ENCODE measurements at places on chromosomes 7 and 10. TPM values are rescaled to one million over a fixed set of nuclear protein-coding genes. Genes with fewer than 3 reads are reported as not detected.

Gene HHEX
- 3.3 TPM for total RNA-seq

Gene ZNF12
- 16.5 TPM for total RNA-seq

Gene C10orf71
- total RNA-seq, result 100 TPM

Gene RAB19
- not detected for total RNA-seq

Gene CHST15
- 3.9 TPM for total RNA-seq

Gene PDCD11
- 13.2 TPM for total RNA-seq

Gene PNLIPRP2
- not detected for total RNA-seq

Gene CRTAC1
- total RNA-seq, result 1.9 TPM

Gene CYP3A4
- not detected for total RNA-seq

Gene SH2D4B
- not detected for total RNA-seq

Gene SH2B2
- total RNA-seq, result 0.89 TPM

Gene GDF2
- total RNA-seq, result not detected

- DNase-seq, result no peak
Measured at GRCh38 chr10:1198453-1199344, 142.5 kb downstream of the WDR37 start.

DNA sequence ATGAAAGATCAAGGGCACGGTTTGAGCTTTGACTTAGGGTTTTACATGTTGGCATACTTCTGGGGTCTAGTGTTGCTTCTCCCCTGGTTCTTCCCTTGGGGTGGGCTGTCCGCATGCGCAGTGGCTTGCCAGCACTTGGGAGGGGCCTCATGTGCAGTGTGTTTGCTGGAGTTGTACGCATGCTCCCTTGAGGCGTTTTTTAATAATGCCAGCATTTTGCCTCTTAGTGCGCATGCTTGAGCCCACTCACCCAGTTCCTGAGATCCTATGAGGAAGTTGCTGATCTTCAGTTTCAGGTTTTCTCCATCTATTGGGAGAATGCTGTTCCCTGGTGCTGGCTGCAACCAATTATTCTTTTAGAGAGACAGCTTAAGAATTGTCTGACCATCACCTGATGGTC is 113.4 kb upstream of the GPR141 start:
- DNase-seq, result no peak

- DNase-seq, result no peak
Measured at GRCh38 chr10:51384971-51385370, 310.7 kb downstream of the PRKG1 start.

DNA sequence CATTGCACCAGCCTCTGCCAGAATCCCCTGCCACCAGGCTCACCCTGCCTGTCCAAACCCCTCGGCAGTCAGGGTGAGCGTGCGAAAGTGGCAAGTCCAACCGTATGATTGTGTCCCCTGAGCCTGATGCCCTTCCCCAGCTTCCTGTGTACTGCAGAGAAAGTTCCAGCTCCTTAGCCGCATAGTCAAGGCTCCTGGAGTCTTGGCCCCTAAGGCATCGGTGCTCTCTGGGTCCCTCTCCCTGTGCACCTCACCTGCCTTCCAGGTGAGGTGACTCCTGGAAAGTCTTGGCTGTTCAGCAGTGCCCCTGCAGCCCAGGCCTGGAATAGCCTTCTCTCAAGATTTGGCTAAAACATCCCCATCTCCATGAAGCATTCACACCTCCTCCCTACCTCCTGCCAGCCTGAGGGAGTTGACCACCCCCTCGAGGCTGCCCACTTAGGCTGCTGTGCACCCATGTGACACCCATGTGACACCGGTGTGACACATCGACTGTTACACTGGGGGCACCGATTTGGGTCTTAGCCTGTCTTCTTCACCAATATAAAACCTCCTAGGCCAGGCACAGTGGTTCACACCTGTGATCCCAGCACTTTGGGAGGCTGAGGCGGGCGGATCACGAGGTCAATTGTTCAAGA is 56.1 kb upstream of the ELN start:
- no peak for DNase-seq

GRCh38 chr7:2971914-2972834 is 71.5 kb downstream of the CARD11 start:
- no peak for DNase-seq

- no peak for DNase-seq
Measured at GRCh38 chr10:72353028-72353964, 1.4 kb downstream of the DNAJB12 start.

DNA sequence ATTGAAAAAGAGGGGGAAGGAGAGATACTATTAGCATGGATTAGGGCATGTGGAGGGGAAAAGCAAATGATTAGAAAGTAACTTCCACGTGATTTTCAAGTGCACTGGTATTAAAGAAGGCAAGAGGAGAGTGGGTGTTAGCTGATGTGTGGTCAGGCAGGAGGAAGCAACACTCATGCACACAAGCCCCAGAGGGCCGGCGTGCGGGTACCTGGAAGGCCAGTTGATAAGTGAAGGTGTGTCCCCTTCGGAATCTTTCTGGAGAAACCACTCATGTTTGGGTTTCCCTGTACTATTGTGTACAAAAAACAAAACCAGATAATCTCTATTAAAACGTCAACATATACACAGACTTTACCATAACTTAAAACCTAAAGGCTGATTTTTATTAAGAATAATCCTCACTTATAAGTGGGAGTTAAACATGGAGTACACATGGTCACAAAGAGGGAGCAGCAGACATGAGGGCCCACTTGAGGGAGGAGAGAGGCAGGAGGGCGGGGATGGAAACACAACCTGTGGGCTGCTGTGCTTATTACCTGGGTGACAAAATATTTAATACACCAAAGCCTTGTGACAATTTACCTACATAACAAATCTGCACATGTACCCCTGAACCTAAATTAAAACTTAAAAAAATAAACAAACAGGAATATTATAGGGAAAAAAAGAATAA is 98.9 kb downstream of the SVIL start:
- DNase-seq, result no peak

DNA sequence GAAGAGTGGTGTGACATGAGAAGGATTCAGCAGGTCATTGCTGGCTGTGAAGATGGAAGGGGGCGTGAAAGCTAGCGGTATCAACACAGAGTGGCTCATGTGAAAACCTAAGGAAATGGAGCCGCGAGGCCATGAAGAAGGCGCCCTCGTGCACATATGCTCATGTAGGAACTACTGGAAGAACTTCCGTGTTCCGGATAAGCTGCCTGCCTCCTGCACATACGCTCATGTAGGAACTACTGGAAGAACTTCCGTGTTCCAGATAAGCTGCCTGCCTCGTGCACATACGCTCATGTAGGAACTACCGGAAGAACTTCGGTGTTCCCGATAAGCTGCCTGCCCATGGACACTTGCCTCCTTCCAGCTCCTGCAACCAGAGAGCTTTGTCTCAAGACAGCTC is 179.1 kb downstream of the SDK1 start:
- no peak for DNase-seq

DNA sequence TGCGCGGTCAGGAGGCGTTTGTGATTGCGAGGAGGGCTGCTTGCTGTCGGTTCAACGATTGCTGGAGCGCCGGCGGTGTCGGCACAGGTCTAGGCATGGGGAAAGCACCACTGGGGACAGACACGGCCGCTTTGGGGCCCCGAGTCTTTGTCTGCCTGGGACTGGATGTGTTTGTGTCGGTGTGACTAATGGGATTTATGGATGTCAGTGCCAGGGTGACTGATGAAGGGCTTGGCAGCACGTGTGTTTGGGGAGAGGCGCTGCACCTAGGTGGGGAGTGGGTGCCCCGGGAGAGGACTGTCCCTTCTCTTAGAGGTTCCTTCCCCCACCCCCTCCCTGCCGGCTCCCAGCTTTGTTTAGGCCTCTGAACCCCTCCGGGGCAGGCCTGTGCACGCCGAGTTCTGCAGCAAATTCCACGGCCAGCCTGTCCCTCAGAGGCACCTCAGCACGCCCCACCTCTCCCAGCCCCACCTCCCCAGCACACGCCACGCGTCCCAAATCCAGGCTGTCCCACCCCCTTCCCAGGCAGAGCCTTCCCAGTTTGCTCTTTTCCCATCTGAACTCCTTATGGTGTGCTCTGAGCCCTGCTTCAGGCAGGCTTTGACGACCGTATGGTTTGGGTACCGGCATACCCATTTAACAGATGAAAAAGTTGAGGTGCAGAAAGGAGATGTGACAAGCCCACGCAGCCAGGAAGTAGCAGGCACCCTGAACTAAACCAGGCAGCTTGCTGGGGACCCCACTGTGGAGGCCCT is 6.4 kb upstream of the TNRC18 start:
- DNase-seq, result no peak

DNA sequence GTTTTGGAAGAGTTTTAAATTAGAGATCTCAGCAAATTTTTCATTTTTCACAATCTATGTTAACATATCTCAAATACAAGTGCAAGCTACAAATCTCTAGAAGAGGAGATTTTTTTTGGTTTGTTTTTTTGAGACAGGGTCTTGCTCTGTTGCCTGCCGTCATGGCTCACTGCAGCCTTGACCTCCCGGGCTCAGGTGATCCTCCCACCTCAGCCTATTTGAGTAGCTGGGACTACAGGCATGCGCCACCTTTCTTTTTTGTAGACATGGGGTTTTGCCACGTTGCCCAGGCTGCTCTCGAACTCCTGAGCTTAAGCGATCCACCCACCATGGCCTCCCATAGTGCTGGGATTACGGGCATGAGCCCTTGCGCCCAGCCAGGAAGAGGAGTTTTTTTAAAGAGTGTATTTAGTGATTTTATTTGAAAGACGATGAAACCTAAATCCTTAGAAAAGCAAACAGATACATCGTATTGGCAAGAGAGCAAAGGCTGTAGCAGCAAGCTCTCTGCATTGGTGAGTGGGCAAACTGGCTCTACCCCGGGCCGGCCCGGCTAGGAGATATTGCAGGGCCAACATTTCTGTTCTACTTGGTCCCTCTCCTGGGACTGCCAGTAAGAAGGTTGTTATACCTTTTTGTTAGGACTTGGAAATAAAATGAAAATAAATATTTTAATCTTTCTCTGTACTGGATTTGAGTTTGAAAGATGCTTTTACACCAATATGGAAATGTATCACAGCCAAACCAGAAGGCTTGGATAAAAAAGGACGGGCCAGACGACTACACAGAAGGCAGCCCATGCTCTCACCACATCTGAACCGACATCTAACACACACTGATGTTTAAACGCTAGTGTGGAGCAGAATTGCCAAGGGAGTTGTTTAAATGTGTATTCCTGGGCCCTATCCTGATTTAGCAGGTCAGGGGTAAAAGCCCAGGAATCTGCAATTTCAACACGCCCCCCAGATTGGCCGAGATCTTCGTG is 49.6 kb upstream of the RHEB start:
- no peak for DNase-seq

GRCh38 chr7:151408839-151409666 is 785 bp downstream of the WDR86 start:
- no peak for DNase-seq

- no peak for DNase-seq
Measured at GRCh38 chr7:41097501-41097900, 605.4 kb downstream of the INHBA start.

DNA sequence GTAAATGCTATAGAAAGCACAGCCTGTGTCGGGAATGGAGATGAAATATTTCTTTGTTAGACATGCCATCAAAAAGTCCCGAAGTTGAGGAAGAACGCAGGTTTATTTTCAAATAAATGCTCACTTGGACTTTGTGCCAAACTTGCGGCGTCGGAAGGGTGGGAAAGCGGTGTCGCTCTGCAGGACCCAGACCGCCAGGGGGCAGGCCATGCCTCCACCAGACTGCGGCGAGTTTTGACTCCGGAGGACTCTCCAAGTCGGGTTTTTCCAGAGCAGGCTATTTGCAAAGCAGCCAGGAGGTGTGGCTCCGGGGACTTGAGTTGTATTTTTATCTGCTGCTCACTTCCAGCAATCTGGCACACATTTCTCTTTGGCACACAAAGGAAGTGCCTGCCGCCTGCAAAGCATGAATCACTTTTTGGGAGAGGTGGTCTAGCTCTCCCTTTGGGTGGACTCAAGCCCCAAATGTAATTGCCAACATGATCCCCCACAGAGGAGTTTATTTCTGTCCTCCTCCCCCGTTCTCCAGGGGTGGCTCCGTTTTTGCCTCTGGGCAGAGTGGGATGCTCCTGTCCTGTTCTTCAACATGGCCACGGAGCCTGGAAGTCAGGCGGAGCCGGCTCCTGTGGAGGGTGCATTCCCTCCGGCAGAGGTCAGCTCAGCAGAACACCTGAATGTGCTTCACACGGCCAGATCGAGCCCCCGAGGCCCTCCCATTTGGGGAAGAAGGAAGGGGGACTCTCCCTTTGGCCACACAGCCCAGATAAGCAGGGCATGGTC is 82.3 kb upstream of the GPR26 start:
- DNase-seq, result peak; percentile 72

GRCh38 chr7:79984210-79984609 is 150.4 kb upstream of the GNAI1 start:
- DNase-seq, result no peak

DNA sequence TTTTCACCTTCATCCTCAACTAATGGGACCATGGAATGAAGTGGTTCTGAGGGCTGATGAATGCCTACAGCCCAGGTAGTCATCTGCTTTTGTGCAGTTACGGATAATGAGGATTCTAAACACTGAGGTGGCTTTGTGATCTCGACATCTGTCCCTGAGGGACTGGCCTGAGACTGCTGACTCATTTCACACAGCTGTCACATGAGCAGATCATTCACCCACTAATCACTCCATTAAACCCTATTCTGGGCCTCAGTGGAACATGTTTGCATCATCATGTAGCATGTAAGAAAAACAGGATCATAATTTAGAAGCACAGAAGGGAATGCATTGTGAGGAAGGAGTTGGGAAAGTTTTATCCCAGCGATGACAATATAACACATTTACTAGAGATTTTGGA is 79.4 kb upstream of the FEZF1 start:
- DNase-seq, result no peak

- no peak for DNase-seq
Measured at GRCh38 chr10:1594372-1595241, 142.7 kb downstream of the ADARB2 start.

- DNase-seq, result no peak
Measured at GRCh38 chr10:98694883-98695282, 248.1 kb upstream of the HPS1 start.

DNA sequence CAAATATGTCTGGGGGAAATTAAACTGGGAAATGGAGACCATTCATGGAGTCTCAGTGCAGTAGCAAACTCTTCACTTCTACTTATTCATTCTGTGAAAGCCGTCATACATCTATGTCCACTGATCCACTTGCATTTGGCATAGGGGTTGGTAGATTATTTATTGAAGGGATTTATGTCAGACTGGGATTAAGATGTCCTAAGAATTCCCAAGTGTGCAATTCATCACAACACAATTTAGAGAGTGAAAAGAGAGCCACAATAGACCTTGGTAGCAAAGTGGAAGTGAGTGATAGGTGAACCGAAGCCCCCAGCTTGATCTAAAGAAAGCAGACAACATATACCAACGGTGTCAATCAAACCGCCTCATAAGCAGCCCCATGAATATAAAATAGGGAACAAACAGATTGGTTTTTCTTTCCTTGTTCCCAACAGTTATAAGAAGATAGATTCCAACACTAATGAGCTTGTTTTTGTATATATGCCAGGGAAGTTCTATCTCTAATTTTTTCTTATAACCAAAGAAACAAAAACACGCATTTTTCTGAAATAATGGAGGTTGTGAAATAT is 234.3 kb downstream of the CACNA2D1 start:
- DNase-seq, result no peak

DNA sequence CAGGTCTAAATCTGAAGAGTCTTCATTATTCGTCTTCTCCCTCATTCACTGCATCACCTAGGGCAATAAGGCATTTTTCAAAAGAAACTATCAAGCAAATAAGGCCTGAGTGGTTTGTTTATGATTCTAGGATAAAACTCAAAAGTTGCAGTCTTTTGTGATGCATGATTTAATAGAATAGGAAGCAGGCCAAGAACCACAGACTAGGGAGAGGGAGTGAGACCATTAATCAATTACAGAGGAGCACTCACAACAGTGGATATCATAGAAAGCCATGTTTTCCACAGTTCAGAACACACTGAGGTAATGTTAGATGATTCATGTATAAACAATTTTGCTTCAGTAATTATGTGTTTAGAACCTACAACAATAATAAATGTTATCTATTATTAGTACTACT is 87.8 kb upstream of the LRRTM3 start:
- DNase-seq, result no peak
